ENCODE measurements at places on chromosomes 16 and 17.

DNA sequence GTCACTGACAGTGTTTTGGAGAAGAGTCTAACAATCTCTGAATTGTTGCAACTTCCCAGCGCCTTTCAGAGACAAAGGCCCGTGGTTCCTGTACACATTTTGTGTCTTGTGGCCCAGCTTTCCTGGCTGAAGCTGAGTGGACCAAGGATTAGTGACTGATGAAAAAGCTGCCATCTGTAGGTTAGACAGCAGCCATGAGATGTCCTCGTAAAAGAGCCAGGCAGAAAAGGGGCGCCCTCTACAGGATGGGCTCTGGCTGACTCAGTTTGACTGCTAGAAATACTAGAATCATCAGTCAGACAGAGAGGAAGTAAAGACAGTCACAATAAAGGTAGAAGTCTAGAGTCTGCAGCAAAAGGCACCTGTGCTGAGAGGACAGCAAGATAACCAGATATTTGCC is 26.5 kb upstream of the NF1 start:
- DNase-seq: no peak

- DNase-seq: no peak
These were observed 771 bp downstream of the MSRB1 start for GRCh38 chr16:1942047-1942809.

DNA sequence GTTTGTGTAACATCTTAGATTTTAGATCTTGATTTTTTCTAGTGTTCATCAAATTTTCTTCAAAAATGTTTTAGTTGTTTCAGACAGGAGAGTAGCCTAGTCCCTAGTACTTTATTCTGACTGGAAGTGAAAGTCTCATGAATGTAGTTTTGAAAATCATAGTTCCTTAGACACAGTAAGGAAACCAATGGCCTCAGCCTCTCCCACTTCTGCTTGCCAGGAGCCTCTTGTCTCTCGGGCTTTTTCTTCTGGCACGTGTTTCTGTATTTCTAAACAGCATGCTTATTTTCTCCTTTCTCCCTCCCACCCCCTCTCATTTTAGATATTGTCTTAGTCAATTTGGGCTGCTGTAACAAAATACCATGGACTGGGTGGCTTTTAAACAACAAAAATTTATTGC is 9.8 kb downstream of the SLFN5 start:
- no peak for DNase-seq

DNA sequence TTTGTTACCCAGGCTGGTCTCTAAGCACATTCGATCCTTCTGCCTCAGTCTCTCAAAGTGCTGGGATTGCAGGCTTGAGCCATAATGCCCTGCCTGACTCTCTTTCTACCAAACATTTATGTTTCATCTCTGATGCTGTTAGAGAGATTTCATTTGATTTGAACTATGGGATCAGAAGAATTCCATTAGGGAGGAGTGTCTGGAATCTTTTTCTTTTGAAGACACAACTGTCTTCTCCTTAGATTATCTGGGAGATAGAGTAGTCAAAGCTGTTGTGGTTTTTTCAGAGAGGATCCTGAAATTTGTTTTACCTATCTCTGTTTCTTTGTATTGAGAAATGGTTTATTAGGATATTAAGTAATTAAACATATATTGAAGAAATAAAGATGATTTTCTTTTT is 29.4 kb downstream of the WIPF2 start:
- no peak for DNase-seq

DNA sequence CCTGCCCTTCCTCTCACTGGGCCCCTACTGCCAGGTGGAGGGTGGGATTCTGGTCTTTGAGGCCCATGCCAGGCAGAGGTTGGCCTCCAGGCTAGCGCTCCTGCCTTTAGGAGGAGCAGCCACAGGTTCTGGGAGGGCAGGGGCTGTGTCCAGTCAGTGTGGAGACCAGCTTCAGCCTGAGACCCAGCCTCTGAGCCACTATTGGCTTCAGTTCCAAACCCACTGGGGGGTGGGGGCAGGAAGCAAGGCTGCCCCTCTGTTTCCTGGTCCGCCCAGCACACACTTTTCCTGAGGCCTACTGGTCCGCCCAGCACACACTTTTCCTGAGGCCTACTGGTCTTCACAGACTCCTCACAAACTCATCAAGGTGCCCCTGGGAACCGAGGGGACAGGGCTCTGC is 16.4 kb downstream of the SLC5A10 start:
- no peak for DNase-seq

GRCh38 chr16:47627085-47627639 is 166.0 kb downstream of the PHKB start:
- DNase-seq: no peak

GRCh38 chr16:85897382-85897781 is 1.6 kb upstream of the IRF8 start:
- DNase-seq: no peak

DNA sequence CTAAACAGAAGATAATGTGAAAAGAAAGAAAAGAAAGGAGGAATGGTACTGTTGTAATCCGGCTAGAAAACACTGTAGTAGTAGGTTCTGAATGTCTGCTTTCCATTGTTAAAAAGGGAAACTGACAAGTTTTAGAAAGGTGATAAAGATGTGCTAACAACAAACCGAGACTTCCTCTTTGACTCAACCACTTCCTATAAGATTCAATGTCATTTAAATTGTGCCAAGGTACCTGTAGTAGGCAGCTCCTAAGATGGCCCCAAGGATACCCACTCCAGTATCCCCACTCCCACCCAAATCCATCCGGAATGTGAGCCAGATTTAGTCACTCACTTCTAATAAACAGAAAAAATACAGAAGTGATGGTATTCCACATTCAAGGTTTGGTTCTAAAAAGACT is 31.2 kb downstream of the XYLT1 start:
- DNase-seq: no peak

- no peak for DNase-seq
These were observed 37.1 kb downstream of the AP1G1 start for GRCh38 chr16:71771571-71771970.

- DNase-seq: peak; percentile 95
These were observed 94.9 kb downstream of the ANKRD11 start for GRCh38 chr16:89395150-89396142.

- peak; percentile 34 for DNase-seq
These were observed 8.0 kb downstream of the FLYWCH1 start for GRCh38 chr16:2919511-2920255.

GRCh38 chr16:7017006-7017662 is 315.5 kb upstream of the RBFOX1 start:
- no peak for DNase-seq

- DNase-seq: no peak
These were observed 55.5 kb upstream of the GPRC5B start for GRCh38 chr16:19940195-19940594.

DNA sequence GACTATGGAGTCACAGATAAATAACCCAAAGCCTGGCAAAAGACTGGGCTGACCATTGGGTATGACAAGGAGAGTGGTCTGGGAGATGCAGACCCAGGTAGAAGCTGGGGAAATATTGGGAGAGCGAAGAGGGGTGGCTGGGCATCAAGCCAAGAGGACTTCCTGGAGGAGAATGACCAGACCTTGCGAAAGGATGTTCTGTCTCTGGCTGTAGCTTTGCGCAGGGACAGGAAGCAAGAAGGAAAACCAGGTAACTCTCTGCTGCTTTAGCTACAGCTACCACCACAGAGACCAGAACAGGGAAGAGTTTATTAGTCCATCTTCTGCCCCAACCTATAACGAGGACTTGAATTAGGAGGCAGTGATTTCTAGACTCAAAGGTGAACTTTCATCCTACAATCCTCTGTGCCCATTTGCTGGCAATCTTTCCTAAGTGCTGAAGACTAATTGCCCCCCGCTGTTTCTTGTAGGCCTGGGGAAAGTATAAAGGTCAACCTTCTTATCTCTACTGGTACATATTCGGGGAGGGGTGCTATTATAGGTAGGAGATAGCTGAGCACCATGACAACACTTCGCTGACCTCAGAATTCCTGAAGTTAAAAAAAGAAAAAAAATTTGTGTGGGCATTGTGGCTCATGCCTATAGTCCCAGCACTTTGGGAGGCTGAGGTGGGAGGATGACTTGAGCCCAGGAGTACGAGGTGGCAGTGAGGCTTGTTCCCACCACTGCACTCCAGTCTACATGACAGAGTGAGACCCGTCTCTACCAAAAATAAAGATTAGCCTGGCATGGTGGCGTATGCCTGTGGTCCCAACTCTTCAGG is 19.1 kb upstream of the KIFC3 start:
- DNase-seq: no peak

- no peak for DNase-seq
These were observed 222.5 kb downstream of the PRKCA start for GRCh38 chr17:66524877-66525276.

DNA sequence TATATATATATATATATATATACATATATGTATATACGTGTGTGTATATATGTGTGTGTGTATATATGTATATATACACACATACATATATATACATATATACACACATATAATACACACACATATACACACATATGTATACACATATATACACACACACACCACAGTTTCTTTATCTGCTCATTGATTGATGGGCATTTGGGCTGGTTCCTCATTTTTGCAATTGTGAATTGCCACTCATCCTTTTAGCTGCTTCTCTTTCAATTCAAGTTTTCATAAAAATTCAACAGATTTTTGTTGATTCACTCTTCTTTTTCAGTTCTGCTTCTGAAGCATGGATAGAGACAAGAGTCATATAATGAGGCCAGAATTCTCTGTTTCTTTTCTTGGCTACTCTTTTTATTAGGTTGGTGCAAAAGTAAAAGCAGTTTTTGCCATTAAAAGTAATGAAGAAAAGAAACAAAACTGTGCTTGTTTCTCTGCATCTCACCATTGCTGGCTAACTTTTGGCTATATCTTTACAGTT is 44.5 kb downstream of the SLFN5 start:
- no peak for DNase-seq

DNA sequence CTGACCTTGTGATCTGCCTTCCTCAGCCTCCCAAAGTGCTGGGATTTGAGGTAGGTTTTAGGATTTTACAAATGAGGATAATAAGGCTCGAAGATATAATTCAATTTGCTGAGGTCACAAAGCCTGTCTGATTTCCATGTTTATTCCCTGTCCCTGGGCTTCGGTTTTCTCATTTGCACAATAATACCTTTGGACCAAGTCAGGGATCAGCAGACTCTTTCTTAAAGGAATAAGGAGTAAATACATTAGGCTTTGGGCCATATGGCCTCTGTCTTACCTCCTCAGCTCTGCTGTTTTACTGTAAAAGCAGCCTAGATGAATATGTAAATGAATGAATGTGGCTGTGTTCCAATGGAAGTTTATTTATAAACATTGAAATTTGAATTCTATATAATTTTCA is 442.8 kb downstream of the HS3ST4 start:
- no peak for DNase-seq

GRCh38 chr17:20158580-20158979 is 149.4 kb downstream of the SPECC1 start:
- no peak for DNase-seq

GRCh38 chr16:8614435-8615029 is 7.0 kb upstream of the METTL22 start:
- DNase-seq: no peak

DNA sequence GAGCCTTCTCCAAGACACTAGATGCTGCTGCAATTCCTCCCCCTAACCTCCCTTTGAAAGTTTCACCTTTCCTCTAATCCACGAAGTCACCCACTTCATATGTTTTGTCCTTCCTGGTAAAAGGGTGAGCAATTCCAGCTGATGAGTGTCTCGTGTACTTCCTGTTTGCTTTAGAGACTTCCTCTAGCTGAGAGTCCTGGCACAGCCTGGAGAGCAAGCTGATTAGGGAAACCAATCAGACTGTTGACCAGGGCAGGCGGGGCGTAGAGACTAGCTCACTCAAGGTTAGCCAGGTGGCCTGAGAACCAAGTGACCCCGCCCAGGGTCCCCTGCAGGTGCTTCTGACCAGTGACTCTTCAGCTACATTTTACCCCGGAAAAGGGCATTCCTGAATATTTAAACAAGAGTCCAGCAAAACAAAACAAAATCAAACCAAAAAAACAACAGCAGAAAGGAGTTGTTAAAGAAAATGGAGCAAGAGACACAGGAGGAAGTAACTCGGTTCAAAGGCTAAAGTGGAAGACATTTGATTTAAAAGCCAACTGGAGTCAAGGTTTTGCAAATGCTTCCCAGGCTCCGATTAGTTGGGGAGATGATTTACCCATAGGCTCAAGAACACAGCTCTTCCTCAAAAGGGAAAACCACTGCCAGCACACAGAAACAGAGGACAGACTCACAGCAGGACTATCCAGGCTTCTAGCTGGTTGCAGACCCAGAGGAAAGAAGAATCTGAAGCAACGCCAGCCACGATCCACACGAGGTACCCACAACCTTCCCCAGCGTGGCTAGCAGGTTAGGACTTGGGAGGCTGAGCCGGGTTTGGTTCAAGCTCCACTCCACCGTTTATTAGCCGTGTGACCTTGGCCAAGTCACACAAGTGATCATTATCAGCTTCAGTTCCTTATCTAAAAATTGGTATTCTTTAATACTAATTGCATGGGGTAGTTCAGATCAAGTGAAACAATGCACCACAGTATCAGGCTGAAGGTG is 13.4 kb downstream of the HSPB9 start:
- no peak for DNase-seq

Data from AG09309 (cell line).